ENCODE measurements at places on chromosomes 6 and 20. TPM values are rescaled to one million over a fixed set of nuclear protein-coding genes. Genes with fewer than 3 reads are reported as not detected.

DNA sequence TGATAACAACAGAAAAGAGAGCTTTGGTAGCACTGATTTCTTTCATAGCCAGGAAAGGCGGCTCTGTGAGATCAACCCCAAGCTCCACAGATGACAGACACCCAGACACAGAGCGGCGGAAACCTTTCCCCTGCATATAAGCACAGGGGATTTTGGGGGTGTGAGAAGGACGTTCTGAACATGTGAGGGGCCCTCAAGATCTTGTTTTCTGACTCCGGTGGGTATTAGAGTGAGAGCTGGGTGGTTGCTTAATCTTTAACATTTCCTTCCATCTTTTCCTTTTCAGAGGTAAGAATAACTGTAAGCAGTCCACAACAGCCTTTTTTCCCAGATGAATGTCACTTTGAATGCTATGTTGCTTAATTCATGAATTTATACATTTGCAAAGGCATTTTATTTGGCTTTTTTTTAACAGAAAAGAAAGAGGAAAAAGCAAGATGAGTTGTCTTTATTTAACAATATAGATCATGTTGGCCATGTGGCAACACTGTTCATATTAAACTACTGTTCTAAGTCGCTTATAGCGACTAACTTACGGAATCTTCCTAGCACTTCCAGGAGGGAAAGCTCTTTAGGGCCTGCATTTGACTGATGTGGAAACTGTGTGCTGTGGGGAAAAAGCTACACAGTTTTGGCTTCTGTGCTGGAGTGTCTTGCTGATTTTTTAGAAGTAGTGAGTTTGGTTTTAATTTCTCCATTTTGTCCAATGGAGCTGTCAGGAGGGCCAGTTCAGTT, 80.5 kb upstream of the NAA20 start:
- no peak for DNase-seq

Gene POPDC3
- polyA plus RNA-seq: 0.19 TPM

Gene C6orf132
- 5.2 TPM for polyA plus RNA-seq

GRCh38 chr6:57190140-57190539, 18.0 kb downstream of the BAG2 start:
- DNase-seq: no peak

Gene COL9A1
- 37.5 TPM for polyA plus RNA-seq

DNA sequence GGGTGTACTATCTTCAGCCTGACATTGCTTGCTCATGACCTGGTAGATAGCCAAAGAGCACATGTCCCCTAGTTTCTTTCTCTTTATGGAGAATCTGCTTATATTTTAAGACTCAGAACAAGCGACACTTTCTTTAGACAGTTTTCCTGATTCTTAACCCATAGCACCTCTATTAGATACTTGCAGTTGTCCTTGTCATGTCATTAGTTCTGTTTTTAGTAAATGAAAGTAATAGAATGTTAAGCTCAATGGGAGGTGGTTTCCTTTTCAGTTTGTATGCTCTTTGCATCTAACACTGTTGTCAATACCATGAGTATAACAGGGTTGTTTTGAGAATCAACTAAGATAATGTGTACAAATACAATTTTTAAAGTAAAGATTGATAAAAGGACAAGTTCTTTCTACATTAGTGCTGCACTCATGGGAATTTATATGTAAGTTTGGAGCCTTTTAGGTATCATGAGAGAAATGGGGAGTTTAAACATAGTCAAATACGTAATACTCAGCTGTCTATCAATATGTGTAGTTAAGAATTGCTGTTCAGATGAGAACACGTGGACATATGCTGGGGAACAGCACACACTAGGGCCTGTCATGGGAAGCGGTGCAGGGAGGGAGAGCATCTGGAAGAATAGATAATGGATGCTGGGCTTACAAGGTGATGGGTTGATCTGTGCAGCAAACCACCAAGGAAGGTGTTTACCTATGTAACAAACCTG, 124.3 kb downstream of the GRM1 start:
- DNase-seq: no peak

- no peak for DNase-seq
Observed at GRCh38 chr6:44530209-44530909, 142.9 kb downstream of the CDC5L start.

- DNase-seq: no peak
Observed at GRCh38 chr20:21513181-21513663, 642 bp downstream of the NKX2-2 start.

Gene SLC16A10
- polyA plus RNA-seq: 25.5 TPM

Gene COL21A1
- polyA plus RNA-seq: 103 TPM

- DNase-seq: no peak
Observed at GRCh38 chr6:126618639-126619343, 278.9 kb downstream of the CENPW start.

Gene LY6G6C
- 0.41 TPM for polyA plus RNA-seq

- DNase-seq: no peak
Observed at GRCh38 chr6:108851756-108852155, 3.5 kb downstream of the ARMC2 start.

DNA sequence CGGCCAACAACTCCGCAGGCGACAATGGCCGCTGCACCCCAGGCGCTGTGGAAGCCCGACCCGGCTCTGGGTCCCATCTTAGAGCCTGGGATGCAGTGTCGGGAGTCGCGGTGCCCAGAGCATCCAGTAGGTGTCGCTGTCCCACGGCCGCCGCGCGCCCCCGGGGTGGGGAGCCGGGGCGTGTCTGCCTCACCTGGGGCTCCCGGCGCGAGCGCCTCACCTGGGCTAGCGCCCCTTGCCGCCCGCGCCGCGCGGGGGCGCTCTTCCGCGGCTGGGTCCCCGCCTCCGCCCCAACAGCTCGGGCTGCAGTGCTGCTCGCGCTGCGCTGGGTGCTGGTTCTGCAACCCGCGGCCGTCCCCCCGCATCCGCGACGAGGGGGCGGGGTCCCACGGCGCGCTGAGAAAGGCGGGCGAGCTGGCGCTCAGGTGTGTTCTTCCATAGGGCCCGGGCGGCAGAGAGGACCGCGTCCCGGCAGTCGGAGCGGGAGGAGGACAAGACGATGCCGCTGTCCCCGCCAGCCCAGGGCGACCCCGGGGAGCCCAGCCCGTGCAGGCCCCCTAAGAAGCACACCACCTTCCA, at the start of gene CRYBG1:
TSS of gene CRYBG1 (plus strand) at position 308 of the 579 bp plus-strand sequence. CDS start at position 500, 192 bp downstream.
- DNase-seq: peak; percentile 61

Gene PCK1
- polyA plus RNA-seq: 7.4 TPM

DNA sequence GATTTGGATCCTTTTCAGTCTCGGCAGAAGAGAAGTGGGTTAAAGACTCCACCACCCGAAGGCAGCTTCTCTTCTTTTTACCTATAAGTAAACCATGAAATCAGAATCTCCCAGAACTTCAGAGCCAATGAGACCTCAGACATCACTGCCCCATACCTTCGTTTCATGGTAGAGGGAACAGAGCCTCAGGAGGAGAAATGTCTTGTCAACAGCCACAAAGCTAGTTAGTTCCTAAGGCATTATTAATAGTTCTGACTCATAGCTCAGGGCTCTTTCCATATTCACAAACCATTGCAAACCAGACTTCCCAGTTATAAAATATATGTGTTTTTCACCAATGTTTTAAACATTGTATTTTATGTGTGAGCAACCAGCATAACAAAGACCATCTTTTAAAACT, 118.7 kb upstream of the RIPOR2 start:
- DNase-seq: no peak

DNA sequence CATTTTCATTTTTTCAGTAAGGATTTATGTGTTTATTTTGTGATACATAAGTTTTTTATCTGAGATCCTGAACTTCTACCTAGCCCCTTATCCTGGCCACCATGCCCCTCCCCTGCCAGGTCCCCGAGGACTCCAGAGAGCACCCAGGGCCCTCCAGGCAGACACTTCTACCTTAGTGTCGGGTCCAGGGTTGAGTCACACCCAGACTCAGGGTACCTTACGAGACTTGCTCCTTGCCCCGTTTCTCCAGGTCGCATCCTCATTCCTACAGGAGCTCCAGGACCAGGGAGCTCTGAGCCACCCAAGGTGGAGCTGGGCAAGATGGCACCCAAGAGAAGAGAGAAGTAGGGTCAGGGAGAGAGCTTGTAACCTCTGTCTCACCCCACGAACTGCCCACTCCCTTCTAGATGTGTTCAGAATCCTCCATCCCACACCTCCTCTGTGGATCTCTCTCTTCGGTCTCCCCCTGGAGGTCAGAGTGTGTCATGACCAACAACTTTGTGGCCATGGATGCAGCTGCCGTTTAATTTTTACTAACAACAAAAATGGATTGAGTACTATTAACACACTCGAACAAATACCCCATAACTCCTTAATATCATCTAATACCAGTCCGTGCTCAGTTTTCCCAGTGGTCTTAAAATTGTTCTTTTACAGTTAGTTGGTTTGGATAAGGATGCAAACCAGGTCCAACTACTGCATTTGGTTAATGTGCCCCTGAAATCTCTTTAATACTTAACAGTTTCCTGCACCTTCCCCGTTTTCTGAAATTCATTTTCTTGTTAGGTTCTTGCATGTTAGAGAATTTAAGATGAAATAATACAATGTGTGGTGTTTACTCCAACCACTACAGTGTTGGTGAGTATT, 130.6 kb upstream of the INSM1 start:
- peak; percentile 13 for DNase-seq

DNA sequence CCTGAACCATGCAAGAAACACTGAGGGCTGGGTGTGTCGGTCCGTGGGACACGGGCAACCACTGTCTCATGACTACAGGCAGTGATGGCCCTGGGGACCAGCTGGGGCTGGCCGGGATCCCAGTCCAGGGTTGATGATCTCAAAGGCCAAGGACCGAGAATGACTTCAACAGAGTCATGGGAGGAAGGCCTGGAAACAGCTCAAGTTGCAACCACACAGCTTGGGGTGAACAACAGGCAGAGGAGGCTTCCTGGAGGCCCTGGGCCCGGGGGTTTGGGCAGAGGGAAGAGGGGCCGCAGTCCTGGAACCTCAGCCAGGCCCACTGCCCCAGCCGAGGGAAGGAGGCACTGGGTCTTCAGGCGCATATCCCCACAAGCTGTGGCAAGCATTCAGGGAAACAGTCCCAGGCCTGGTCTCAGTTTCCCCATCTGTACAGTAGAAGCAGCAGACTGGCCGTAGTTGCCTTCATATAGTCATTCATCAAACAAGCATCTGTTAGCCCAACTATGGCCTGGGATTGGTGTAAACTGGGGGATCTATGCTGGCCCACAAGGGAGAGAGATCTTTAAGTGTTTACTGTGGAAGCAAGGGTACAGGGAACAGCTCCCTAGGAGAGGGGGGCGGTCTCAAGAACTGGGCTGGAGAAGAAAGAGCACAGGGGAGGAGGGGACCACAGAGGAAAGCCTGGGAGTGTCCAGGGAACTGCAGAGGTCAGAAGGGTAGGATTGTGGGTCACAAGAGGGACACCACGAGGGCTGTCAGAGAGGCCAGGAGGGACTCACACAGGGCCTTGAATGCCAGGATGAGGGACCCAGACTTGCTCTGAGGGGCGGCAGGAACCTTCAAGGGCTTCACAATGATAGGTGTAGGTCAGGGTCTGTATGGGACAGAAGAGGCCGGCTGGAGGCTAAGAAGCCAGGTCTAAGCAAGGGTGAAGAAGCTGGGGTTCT, 2.1 kb downstream of the MYL9 start:
- no peak for DNase-seq

Gene CUL7
- 47.5 TPM for polyA plus RNA-seq

Gene ZNF335
- 18.5 TPM for polyA plus RNA-seq

DNA sequence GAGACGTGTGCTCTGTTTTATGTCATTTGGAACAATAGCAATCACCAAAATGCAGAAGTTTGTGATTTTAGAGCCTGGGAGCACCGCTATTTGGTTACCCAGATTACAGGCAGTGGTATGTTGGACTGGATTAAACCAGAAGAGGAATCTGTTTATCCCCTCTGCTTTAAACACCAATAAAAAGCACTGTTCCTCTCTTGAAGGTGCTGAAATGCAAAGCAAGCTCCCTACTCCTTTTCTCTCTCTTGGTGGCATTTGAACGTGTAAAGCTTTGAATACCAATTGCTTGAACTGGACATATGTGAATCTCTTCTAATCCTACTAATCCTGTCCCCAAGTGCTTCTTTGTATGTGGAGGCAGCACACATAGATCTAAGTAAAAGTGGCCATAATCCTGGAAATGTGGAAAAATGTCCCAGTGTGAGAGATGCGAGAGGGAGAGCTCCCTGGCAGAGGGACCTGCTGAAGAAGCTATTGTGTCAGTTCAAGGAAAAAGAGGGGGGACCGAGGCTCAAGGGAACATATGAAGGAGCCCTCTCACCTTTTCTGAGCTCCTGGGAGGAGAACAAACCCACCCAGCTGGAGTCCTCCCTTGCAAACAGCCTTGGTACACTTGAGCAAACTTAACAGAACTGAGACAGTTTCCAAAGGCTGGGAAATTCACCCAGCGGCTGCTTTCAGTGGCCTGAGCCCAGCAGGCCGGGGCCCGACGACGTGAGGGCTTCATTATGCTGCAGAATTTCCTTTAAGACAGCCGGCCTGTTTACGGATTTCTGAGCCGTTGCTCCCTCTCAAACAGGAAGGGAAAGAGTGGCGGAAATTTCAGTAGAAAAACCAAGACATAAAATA, 18.8 kb upstream of the OLIG3 start:
- DNase-seq: no peak

DNA sequence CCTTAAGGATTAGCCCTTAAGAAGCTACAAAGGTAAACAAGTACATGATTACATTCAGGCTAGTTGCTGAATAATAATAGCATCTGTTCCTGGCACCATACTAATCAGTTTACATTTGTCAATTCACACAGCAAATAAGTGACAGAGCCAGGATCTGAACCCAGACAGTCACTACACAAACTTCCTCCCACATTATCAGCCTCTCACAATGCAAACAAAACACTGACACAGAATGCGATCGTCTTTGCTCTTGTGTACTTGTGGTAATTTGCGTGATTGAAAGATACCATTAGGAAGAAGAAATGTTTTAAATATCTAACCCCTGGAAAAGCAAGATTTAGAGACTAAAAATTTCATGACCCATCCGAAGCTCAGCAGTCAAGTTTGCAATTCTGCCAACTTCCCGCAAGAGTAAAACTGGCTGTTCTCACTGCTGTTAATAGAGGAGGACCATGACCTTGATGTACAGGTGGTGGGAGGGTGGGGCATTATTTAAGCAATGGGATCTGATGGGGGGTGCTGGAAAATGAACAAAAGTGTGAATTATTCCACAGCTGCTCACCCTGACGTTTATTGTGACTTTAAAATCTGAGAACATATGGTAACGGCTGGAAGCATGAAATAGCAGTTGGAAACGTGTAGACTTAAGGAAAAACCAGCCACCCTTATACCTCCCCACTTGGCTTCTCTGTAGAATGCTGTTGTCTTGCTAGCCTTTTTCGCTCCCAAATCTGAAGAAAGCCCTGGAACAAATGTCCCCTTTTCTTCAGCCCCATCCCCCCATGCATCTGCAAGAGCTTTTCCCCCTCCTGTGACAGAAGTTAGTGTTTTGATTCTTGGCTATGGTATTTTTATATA, 95.3 kb upstream of the ARMC2 start:
- DNase-seq: no peak

DNA sequence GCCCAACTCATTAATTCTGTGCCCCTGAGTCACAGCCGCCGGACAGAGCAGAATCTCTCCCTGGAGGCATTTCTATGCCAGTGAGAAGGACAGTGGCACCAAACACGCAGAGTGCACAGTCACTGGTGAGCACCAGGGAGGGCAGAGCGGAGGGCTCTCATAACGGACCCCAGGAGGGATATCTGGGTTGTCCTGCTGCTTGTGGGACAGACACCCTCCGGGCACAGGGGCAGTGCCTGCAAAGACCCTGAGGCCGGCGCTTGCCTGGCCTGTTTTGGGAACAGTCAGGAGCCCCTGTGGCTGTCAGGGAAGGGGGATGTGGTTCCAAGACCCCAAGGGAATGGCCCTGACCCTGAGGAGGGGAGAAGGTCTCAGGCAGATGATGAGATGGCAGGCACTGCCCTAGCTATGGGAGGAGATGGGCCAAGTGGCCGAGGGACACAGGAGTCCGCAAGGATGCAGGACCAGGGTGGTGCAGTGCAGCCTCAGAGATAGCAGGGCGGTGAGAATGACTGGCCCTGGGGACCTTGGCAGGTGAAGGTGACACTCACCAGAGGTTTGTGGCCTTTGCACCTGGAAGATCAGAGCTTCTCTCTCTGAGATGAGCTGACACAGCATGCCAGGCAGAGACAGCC, 270.8 kb downstream of the SMOC2 start:
- no peak for DNase-seq
